ENCODE measurements at places on chromosomes 5 and 9. TPM values are rescaled to one million over a fixed set of nuclear protein-coding genes. Genes with fewer than 3 reads are reported as not detected.

DNA sequence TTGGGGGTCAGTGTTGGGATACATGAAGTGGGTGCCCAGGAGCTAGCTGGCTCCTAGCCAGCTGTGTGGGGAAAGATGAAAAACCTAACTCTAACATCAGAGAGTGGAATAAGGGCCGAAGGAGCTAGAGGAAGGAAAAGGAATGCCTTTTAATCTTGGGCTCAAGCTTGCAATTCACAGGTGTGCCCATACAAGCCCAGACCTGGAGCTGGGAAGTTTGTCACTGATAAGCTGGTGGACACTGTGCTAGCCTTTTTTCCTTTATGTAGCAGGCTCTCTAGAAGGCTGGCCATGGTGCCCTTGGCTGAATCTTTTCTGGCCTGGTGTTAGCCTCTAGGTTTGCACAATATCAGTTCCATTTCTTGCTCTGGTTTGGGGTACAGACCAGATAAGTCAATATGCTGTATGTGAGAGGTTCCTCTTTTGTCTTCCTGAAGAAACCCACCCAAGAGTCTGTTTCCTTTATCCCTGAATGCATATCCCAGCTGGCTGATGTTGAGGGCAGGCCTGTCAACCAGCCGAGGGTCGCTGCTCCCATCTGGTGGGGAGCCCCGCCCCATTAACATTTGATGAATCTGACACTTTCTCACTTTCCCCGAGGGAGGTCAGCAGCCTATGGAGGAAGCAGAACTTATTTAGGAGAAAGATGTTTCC, 92.4 kb upstream of the CXCL14 start:
- no peak for DNase-seq

GRCh38 chr5:38853753-38854470, 8.1 kb downstream of the OSMR start:
- no peak for DNase-seq

Gene PROB1
- total RNA-seq: 0.98 TPM

GRCh38 chr5:113122053-113122452, 145.5 kb downstream of the DCP2 start:
- DNase-seq: no peak

- no peak for DNase-seq
These were observed 21.8 kb downstream of the ZFP62 start for GRCh38 chr5:180839227-180839626.

GRCh38 chr9:127105805-127106465, 16.5 kb downstream of the ANGPTL2 start:
- no peak for DNase-seq

Gene ANXA1
- 69.3 TPM for total RNA-seq

GRCh38 chr5:150607991-150608390, 32.5 kb upstream of the SYNPO start:
- DNase-seq: no peak

Gene SLC36A2
- not detected for total RNA-seq

GRCh38 chr9:69674112-69674685, 2.0 kb upstream of the APBA1 start:
- DNase-seq: peak; percentile 12

Gene IFNA13
- not detected for total RNA-seq

- no peak for DNase-seq
These were observed 147.4 kb upstream of the LRRTM2 start for GRCh38 chr5:139022528-139022927.

Gene RNF208
- total RNA-seq: 5.8 TPM

Gene TYRP1
- not detected for total RNA-seq

Gene ANKRD34B
- not detected for total RNA-seq

DNA sequence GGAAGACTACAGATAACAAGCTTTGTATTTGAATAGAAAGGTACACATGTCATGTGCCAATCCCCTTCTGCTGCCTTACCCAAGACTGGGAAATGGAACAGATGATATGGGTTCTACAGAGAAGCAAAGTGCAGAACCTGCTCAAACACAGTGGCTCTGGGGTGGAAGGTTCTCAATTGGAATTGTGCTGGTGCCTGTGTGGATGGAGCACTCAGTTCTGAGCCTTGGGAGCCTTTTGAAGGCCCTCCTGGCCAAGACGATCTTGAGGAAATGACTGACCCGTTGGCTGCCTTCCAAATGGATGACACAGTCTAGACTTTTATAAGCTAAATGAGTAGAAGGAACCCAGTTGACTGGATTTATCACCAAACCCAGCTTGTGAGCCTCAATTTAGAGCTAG, 4.2 kb upstream of the PRSS3 start:
- DNase-seq: peak; percentile 74

- no peak for DNase-seq
These were observed 15.4 kb downstream of the SLC36A3 start for GRCh38 chr5:151288180-151288579.

DNA sequence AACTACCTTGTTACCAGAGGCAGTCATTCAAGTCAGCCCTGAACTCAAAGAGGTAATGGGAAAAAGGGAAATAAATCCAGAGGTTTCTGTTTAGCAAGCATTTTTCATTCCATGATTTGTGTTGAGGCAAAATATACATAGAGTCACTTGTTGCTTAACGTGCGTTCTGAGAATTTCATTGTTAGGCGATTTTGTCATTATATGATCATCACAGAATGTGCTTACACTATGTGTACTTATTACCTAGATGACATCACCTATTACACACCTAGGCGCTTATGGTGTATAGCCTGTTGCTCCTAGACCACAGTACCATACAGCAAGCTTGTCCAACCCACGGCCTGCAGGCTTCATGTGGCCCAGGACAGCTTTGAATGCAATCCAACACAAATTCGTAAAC, 36.2 kb downstream of the NUP214 start:
- DNase-seq: no peak

Gene WHRN
- 4.7 TPM for total RNA-seq

Gene SCGB3A2
- total RNA-seq: not detected

- DNase-seq: no peak
These were observed 287.8 kb upstream of the DAB2 start for GRCh38 chr5:39712316-39713249.

- DNase-seq: no peak
These were observed 188.4 kb downstream of the GLIS3 start for GRCh38 chr9:4111233-4112008.

- DNase-seq: no peak
These were observed 6.4 kb upstream of the PAEP start for GRCh38 chr9:135555203-135555602.

Gene DEPDC1B
- 4.5 TPM for total RNA-seq

GRCh38 chr9:111440226-111440625, 44.0 kb downstream of the ECPAS start:
- no peak for DNase-seq

GRCh38 chr5:59485629-59486439, 407.7 kb downstream of the PDE4D start:
- DNase-seq: no peak

DNA sequence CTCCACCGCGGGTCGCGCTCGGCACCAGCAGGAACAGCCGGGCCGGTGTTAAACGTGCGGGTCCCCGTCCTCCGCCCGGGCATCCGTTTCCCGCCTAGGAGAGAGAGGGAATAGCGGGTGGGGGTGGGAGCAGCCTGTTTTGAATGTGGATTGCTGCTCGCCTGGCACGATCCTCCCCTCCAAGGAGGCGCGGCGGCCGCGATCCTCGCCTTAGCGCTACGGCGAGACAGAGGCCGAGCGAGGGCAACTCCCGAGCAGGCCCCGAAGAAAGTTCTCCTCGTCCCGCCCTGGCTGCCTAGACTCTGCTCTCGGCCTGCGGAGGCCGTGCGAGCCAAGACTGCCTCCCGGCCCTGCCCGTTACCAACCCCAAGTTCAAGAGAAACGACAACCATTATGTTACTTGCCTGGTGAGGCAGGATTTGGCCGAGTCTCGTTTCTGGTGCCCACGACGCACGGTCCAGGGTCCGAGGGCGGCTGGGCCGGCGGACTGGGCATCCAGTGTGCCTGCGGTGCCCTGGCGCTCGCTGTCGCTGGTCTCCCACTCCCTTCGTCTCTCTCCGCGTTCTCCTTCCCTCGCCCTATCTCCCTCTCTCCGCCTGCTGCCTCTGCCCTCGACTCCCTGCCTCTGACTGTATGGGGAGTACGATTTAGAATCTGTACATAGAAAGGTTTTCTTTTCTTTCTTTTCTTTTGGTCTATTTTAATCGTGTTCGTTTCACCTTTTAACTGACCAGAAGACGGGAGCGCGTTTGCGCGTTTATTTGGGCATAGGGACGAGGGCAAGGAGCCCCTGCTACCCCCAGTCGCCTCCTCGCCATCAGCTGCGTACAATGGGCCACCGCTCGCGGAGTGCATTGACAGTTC, 724 bp downstream of the NR2F1-AS1 start:
- DNase-seq: no peak

Gene GPR151
- total RNA-seq: not detected

DNA sequence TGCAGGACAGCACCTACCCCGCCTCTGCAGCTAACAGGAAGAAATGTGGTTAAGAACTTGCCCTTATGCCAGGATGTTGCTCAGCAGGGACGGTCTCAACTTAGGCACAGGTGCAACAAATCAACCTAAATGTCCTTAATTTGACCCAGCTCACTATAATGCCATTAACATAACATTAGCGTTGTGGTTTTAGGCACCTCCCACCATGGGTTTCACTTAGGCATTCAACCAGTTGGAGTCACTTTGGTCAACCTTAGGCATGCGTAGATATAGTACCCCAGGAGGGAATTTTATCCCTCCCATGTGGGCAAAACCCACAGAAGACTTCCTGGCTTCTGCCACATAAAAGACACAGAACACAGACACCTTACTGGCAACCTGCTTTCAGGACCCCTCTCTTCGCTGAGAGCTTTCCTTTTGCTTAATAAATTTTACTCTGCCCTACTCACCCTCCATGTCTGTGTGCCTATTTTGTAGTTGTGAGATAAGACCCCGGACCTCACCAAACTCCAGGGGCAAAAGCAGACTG, 8.7 kb upstream of the ERAP1 start:
- no peak for DNase-seq

- no peak for DNase-seq
These were observed 30.8 kb downstream of the SLC6A3 start for GRCh38 chr5:1414311-1415058.
